ENCODE measurements at places on chromosomes 6 and 20. TPM values are rescaled to one million over a fixed set of nuclear protein-coding genes. Genes with fewer than 3 reads are reported as not detected.

ORC3 gene
- 23.2 TPM for total RNA-seq

MUC21 gene
- not detected for total RNA-seq

DLL1 gene
- 28.8 TPM for total RNA-seq

DNA sequence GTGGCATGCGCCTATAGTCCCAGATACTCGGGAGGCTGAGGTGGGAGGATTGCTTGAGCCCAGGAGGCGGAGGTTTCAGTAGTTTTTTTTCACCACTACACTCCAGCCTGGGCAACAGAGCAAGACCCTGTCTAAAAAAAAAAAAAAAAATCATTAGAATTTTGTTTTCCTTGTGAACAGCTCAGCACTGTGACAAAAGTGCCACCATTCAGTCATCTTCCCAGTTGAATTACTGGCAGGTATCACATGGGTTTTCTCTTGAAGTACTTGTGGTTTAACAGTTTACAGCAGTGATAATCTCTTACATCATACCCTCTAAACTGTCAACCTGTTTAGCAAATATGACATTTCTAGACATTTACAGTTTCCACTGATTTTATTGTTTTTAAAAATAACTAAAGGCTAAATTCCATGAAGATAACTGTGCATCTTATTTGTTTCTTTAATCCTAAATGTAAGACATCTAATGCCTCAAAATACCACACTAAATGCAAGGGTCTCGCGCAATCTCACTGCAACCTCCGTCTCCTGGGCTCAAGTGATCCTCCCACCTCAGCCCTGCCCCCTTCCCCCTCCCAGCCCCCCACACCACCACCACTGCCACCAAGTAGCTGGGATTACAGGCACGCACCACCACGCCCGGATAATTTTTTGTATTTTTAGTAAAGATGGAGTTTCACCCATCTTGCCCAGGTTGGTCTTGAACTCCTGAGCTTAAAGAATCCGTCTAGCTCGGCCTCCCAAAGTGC lies 7.0 kb downstream of the TRPC4AP start:
- no peak for DNase-seq

GRCh38 chr6:7776509-7776908 lies 50.6 kb downstream of the BMP6 start:
- no peak for DNase-seq

CDH22 gene
- total RNA-seq: 7.0 TPM

DNA sequence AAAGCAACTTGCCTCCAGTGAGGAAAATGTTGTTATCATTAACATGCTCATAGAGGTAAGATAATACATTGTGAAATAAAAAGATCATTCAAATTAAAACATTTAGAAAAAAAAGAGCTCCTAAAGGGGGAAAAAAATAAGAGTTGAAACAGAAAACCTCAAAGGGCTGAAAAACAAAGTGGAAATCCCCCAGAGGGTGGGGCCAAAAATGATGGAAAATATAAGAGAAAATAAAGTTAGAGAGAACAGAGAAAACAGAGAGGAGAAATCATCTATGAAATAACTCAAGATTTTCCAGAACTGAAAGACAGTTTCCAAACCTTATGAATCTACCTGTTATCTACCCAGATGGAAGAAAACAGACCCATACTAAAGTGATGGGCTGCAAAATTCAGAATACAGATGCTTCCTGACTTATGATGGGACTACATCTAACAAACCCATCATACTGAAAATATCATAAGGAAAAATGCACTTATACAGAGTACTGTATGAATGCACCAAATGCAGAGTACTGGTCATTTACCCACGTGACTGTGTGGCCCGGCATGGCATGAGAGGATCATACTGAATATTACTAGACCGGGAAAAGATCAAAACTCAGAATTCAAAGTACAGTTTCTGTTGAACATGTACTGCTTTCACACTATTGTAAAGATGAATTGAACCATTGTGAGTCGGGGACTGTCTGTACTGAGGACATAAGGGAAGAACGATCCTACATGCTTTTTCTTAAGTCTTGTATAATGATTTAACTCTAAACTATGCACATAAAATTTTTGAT lies 4.0 kb downstream of the ZBTB24 start:
- no peak for DNase-seq

ISM1 gene
- 3.4 TPM for total RNA-seq

DNA sequence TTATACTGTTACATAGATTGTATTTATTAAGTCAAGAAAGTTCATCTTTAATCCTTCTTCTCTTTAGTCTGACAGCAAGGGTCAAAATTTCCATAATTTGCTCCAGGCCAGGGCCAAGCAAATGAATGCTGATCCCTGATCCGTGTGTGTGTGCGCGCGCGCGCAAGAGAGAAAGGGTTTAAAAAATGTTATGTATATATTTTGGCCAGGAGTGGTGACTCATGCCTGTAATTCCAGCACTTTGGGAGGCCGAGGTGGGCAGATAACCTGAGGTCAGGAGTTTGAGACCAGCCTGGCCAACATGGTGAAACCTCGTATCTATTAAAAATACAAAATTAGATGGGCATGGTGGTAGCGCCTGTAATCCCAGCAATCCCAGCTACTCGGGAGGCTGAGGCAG lies 61.7 kb downstream of the GTF2H5 start:
- DNase-seq: no peak

GRCh38 chr20:25273046-25273445 lies 25.2 kb downstream of the PYGB start:
- DNase-seq: no peak

GRCh38 chr6:73679009-73679408 lies 17.0 kb upstream of the CD109 start:
- no peak for DNase-seq

DNA sequence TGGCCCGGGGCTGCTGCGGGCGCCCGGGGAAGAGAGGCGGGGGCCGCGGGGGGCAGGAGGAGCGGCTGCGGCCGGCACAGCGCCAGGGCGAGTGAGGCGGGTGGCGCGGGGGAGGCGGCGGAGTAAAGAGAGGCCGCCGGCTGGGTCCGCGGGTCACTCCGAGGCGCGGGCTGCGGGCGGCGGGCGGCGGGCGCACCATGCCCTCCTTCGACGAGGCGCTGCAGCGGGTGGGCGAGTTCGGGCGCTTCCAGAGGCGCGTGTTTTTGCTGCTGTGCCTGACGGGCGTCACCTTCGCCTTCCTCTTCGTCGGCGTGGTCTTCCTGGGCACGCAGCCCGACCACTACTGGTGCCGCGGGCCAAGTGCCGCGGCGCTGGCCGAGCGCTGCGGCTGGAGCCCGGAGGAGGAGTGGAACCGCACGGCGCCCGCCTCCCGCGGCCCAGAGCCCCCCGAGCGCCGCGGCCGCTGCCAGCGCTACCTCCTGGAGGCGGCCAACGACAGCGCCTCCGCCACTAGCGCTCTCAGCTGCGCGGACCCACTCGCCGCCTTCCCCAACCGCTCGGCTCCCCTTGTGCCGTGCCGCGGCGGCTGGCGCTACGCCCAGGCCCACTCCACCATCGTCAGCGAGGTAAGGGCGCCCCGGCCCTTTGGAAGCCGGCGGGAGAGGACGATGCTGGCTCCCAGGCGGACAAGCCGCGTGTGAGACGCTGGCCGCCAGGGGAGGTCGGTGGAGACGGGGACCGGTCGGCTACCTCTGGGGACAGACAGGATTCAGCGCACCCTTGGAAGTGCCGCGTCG lies at the start of gene SLC22A3:
TSS of gene SLC22A3 (plus strand) at position 156 of the 797 bp plus-strand sequence. CDS start at position 198, 42 bp downstream.
- DNase-seq: peak; percentile 38

DNA sequence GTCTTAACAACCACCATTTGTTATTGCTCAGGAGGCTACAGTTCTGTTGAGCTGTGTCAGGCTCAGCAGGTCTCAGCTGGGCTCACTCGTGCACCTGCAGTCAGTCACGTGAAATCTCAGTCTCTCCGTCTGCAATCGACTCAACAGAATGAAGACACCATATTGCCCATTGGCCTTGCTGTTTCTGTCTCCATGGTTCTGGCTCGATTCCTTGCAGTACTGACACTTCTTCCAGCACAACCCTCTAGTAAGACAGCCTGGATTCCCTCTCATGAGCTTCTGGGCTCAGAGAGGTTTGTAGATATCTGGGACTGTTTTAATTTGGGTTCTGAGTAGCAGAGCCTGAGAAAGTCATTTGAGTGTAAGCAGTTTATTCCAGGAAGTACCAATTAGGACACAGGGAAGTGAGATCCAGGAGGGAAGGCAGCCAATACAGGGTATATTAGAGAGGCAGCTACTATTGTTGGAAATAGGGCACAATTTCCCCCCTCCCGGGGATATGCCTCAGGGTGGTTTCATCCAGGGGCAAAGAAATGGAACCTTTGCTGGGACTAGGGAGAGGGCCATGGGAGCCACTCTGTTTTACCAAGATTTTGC lies 87.4 kb upstream of the RALGAPA2 start:
- no peak for DNase-seq

DNA sequence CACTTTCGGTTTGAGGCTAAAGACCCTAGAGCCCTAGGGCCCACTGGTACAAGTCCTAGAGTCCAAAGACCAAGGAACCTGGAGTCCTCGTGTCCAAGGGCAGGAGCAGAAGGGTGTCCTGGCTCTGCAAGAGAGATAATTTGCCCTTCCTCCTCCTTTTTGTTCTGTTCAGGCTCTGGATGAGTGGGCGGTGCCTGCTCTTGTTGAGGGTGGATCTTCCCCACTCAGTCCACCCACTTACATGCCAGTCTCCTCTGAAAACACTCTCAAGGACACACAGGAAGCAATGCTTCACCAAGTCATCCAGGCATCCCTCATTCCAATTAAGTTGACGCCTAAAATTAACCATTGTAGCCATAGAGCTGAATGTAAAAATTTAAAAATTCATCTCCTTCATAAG lies 102.1 kb downstream of the UST start:
- DNase-seq: no peak

HBS1L gene
- total RNA-seq: 71.3 TPM

DNA sequence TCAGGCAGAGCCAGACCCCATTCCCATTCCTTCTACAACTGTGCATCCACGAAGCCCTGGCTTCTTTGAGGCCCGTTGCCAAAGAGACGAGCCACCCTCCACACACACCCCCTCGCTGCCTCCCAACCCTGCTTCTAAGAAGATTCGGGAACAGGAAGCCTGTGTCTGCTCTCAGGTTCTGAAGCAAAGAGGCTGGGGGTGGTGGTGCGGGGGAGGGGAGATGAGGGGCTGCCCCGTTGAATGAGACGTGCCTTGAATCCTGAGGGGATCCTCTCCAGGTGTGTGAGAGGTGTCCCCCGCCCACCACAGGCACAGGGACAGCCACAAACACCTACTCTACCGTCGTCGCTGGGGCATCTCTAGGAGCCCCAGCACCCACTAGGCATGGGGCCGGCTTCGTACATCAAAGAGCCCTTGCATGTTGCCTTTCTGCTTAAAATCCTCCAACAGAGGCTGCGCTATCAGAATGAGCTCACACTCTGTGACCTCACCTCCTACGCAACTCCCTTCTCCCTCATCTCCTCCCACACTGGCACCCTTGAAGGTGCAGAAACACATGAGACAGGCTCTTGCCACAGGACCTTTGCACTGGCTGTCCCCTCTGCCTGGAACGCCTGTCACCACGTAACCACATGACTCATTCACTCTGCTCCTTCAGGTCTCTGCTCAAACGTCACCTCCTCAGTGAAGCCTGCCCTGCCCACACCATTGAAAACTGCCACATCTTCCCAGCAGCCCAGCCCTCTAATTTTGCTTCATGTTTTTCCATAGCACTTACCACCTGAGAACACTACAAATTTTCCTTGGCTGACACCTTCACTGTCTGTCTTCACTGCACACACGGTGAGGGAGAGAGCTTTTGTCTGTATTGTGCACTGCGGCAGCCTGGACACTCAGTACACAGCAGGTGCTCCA lies 58.5 kb downstream of the PREX1 start:
- no peak for DNase-seq

MTFR2 gene
- 1.2 TPM for total RNA-seq

DNA sequence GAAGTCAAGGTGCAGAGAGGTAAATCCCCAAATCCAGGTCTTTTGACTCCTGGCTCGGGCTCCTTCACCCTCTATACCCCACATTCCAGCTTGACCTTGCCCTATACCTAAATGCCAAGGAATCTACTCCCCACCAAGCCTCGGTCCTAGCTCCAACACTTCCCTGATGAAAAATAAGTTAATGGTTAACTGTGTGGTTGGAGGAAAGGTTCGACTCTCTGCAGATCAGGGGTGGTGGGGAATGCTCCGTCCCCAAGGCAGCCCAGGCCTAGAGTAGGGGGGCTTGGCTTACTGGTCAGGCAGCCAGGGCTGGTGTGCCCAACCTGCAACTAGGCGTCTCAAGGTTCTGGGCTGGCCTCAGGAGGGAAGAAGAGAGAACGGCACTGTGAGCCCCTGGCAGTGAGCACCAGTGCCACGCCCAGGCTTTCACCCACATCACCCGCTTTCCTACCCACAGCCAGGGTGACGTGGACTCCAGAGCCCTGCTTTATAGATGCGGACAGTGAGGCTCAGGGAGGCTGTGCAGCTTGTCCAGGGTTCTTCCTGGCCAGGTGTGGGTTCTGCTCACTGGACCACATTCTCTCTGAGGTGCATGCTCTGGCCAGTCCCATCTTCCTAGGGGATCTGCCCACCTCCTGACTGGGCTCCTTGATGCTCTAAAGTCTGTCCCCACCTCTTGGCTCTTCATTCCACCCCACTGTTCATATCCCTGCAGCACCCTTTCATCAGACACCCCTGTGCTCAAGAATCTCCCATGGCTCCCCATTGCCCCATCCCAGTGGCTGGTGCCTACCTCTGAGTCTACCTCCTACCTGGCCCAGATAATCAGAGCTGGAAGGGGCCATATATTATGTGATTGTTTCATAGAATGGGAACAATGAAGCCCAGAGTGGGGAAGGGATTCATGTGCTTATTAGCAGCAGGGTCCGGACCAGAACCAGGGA lies 8.2 kb downstream of the SPDEF start:
- DNase-seq: no peak

RSPO3 gene
- total RNA-seq: 0.81 TPM

DNA sequence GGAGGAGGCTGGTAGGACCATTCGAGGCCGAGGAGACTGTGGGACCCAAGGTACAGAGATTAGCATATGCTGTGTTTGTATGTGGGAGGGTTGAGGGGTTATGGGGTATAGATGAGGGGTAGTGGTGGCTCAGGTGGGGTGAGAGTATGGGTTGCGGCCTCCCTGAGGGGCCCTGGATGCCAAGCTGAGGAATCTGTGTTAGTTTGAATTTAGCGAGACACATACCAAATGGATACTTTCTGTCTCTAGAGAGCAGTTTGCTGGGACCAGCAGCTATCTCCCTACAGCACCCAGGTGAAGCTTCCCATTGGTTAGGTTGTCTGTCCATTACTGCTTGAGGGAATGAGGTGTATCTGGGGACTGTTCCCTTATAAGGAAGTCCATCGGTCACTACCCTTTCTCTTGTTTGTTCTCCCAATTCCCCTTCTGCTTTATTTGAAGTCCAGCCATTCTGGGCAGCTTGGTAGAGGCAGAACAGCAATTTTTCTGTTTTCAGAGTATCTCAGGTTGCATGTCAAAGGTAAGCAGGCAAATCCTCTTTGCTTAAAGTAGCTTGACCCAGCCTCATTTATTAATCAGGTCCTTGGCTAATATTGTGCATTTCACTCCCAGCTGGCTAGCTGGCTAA lies 15.2 kb downstream of the CHMP4B start:
- DNase-seq: no peak

All from right cardiac atrium (tissue), 5 donors.